ENCODE measurements at places on chromosomes 6 and 20. TPM values are rescaled to one million over a fixed set of nuclear protein-coding genes. Genes with fewer than 3 reads are reported as not detected.

- DNase-seq, result no peak
Observed at GRCh38 chr6:37693079-37693478, 4.6 kb downstream of the MDGA1 start.

The RIPPLY2 gene
- total RNA-seq, result 0.40 TPM

DNA sequence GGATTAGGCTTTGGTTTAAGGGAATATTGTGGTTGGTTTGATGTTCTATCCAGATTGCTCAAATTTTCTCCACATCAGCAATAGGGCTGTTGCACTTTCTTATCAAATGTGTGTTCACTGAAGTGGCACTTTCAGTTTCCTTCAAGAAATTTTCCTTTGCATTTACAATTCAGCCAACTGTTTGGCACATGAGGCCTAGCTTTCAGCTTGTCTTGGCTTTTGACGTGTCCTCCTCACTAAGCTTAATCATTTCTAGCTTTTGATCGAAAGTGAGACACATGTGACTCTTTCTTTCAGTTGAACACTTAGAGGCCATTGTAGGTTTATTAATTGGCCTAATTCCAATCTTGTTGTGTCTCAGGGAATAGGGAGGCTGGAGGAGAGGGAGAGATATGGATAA lies 104.8 kb downstream of the FLRT3 start:
- no peak for DNase-seq

The PAX1 gene
- total RNA-seq, result not detected

The NUP43 gene
- total RNA-seq, result 34.0 TPM

The PCNA gene
- total RNA-seq, result 38.8 TPM

The BPIFB4 gene
- total RNA-seq, result not detected
